Activated CD4-positive, CD25-positive, alpha-beta regulatory T cell (primary cell): ENCODE measurements at places on chromosomes 1 and 21.

GRCh38 chr1:33257207-33257771 lies 997 bp downstream of the ZNF362 start:
- no peak for DNase-seq

DNA sequence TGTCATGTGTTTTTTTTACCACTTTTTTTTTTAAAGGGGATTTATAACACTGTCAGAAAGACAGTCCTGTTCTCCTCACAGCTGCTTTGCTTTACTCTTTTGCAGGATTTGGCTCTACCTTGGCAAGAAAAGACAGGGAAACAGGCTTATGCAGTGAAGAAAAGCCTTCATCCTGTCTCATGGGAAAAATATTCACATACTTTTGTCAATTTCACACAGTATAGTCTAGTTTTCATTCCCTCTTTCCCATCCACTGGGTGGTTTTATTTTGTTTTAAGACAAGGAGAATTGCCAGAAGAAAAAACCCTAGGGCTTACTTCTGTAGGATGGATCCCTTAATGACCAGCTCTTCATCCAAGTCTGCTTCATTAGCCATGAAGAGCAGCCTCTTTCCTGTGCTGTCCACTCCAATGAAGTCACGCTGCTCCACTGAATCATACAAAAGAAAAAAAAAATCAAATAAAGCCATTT lies 60.0 kb downstream of the EIF2B3 start:
- DNase-seq = no peak

DNA sequence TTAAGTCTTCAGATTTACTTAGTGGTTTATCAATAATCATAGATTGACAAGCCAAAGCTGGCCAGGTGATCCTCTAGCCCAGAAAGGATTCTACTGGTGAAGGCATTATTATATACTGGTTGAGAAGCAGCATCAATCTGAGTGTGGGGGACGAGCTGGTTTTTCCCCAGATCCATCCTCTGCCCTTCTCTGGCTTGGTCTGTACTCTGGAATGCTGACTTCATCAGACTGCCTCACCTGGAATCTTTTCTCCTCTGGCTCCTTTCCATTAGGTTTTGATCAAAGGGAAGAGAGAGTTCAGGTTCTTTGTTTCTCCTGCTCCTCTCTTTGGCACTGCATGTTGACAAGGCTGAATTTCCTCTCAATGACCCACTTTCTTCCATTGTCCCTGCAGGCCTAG lies 93.9 kb downstream of the KCTD3 start:
- no peak for DNase-seq

DNA sequence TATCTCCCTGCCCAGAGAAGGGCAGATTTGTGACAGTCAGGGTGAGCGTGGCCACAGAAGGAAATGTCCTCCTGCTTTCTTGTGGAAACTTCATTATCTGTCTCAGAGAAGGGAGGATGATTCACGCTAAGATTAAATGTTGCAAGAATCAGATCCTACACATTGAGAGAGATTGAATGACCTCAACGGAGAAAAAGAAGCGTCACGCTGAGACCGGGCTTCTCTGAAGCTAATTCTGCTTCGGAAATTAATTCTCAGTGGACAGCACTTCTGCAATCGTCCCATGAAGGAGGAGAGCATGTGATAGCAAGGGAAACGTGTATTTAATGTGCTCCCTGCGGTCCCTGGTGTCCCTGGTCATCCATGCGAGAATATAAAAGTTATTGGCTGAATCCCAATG lies 19.8 kb upstream of the C1orf21 start:
- no peak for DNase-seq

DNA sequence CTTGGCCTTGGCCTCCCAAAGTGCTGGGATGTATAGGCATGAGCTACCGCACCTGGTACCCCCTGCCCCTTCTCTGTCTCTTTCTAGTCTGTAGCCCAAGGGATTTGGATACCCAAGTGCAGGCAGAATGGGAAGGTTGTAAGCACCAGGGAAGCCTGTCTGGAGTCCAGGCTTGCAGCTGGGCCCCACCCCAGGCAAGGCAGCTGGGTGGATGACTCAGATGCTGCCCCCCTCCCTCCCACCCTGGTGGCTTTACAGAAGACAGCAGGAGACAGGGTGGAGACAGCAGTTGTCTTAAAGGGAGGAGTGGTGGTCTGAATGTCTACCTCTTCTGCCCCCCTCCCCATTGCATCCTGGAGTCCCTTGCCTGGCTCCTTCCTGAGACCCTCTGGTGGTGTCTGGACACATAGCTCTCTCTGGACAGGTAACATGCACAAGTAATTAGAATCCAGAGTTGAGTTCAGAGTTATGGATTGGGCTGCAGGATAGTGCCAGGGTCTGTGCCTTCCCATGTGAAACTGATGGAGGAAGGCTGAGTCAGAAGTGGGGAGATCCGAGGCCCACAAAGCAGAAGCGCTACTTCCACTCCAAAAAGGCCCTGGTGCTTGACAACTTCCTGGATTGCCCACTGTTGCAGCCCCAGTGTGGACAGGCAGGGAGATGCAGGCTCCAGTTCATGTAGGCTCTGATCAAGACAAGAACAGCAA lies 5.1 kb downstream of the LMNA start:
- DNase-seq = no peak

DNA sequence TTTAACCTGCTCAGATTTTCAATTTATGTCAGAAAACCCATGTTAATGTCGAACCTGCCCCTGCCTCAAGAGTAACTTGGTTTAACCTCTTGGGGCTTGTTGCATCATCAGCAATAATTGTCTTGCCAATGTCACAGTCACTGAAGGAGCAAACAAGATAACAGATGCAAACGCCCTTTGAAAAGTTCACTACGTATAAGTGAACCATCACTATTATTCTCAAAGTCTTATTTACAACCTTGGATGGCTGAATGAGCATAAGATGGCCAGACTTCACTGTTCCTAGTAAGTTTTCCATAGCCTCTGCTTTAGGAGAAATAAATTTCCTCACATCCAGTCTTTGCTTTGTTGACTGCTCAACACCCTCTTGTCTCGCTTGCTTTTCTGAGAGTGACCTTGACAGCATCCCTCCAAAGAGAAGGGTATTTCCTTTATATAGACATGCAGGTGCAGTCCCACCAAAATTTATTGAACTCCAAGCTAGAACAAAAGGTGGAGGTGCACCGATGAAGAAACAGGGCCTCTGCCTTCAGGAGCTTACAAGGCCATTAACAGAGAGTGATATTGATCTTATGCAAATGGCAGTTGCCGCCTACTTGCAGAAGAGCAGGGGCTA lies 749 bp upstream of the LRIG2 start:
- no peak for DNase-seq

DNA sequence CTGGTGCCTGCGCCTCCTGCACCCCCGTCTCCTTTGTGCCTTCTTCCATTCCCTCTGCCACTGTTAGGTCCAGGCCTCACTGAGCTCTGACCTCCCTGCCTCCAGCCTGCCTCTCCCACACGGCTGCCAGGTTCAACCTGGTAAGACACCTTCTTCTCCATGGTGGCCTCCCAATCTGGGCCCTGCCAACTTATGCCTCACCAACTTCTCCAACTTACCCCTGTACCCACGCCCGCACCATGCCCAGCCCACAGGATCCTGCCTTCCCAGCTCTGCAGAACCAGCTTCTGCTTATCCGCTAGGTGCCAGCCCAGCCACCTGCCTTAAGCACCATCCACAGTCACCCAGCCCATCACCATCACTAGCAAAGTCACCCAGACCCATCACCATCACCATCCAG lies 37.2 kb downstream of the PDE9A start:
- DNase-seq = no peak

DNA sequence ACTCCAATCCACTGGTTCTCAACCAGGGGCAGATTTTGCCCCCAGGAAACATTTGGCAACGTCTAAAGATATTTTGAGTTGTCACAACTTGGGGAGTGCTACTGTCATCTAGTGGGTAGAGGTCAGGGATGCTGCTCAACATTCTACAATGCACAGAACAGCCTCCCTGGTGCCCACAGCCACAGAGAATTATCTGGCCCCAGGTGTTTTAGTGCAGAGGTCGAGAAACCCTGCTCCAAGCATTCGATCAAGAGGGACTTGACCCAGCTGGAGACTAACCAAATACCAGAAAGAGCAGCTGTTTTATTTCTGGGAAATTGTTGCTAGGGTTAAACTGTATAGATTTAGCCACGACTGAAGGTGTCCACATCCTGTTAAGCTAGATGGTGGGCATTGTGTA lies 19.2 kb downstream of the CD247 start:
- DNase-seq = no peak

DNA sequence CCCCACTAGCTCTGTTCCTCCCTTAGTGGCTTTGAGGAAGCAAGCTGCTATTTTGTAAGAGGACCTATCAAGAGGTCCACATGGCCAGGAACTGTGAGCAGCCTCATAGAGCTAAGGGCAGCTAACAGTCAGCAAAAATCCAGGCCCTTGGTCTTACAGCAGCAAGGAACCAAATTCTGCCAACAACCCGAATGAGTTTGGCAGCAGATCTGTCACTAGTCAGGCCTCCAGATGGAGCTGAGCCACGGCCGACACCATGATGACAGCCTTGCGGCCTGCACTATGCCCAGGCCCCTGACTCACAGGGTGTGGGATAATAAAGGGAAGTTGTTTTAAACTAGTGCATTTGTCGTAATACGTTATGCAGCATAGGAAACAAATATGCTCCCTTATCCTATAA lies 28.0 kb upstream of the H3-3A start:
- DNase-seq = no peak

DNA sequence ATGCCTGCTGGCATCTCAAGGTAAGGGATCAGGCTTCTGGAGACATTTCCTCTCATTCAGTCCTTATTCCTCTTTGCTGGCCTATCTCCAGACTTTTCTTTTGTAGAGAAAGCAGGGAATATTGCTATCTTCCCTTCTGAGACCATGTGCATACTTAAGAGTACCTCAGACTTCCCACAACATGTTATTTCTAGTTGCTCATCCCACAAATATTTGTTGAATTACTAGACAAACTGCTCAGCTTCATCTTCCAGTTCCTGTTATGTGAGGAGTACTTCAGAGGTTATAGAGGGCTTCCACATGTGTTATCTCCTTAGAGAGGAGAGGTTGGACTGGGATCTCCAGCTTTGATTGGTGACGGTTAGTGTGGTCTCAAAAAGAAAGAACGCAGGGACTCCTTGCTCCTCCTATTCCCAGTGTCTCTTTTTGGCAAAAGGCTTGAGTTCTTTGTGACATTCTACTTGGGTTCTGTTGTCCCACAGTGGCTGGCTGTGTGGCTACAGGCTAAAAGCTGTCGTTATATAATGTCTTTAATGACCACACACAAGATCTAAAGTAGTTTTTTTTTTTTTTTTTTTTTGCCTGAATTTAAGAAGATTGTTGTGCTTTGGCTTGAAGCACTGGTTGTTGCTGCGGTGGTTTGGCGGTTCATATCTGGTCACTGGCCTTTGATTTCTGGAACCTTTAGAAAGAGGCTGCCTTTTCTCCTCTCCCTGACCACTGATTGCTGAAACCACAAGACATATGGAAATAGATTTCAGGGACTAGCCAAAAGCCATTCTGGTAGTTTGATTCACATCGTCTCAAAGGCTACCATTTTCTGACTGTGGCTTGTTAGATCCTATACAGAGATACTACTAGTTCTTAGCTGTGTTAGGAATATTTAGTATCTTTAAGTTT lies 78.7 kb downstream of the FGGY start:
- no peak for DNase-seq

- DNase-seq = no peak
These were observed 11.9 kb downstream of the ALX3 start for GRCh38 chr1:110058591-110058990.

- no peak for DNase-seq
These were observed 178.6 kb downstream of the SLC45A1 start for GRCh38 chr1:8496473-8496872.

- no peak for DNase-seq
These were observed 43.7 kb downstream of the GTF2B start for GRCh38 chr1:88847643-88848042.

DNA sequence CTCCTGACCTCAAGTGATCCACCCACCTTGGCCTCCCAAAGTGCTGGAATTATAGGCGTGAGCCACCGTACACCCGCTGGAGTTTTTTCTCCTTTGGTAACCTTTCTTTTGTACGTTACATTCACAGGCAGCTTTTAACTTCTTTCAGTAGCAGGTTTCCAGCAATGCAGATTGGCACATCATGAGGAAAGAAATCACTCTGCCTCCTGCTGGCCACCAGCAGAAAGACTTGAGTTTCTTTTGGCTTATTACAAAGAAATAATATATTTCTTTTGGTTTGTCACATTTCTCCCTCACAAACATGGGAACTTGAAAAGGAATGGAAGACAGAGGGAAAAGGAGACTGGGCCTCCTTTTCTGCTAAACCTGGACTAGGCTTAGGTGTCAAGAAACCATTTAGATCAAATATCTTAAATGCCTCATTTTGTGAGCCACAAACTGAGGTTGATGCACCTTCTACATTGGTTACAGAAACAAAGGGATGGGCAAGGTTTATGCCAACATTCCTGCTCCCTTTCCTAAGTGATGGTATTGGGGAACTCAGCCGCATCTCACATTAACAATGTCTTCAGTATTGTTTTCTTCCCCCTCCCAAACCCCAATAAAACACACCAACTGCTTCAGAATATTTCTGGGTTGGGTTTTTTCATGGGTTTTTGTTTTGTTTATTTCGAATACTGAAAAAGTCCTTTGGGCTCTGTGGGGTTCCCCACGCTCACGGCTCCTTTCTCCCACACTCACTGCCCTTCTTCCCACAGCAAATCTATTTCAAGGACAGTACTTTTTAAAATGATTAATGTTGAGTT lies 7.7 kb downstream of the ENSA start:
- peak; percentile 29 for DNase-seq

- DNase-seq = no peak
These were observed 2.2 kb downstream of the CYB5R1 start for GRCh38 chr1:202964791-202965410.

DNA sequence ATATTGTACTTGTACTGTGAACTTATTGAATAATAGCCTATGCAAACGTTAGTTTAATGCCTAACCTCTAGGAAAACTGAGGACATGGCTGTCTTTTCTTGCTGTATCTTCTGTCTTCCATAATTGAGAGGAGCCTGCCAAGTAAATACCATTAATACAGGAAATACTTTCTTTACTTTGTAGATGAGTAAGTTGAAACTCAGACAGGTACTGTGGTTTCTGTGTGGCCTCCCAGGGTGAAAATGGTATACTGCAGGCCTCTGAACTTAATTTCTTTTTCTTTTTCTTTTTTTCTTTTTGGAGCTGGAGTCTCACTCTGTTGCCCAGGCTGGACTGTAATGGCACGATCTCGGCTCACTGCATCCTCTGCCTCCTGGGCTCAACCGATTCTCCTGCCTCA lies 208.8 kb upstream of the ADGRL4 start:
- no peak for DNase-seq

- no peak for DNase-seq
These were observed 20.5 kb downstream of the SYT2 start for GRCh38 chr1:202689493-202690342.

- DNase-seq = no peak
These were observed 27.0 kb downstream of the DISC1 start for GRCh38 chr1:231653632-231654031.
